Inflammatory macrophage treated with lipopolysaccharide for 1 hour (primary cell): ENCODE measurements at places on chromosomes 2 and 18.

DNA sequence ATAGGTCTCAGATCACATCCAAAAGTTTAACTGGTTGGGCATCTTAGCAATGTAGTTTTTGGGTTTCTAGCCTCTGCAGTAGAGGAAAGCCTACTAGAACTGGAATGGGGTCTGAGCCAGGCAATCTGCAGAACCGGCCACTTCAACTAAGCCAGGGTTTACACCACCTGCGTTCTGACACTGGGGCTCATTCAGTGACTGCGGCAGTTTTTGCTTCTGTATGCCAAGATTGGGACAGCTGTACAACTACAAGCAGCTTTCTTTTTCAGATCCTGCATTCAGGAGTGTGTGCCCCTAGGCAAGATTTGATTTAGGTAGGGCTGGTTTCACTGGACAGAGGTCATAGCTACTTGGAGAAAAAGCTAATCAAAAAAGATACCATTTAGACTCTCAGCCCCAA, 43.7 kb upstream of the IGFBP5 start:
- DNase-seq: no peak

- no peak for DNase-seq
These were observed 1569.7 kb upstream of the SLC39A10 start for GRCh38 chr2:194087089-194087958.

- DNase-seq: peak; percentile 71
These were observed 121.8 kb upstream of the SMAD7 start for GRCh38 chr18:49072524-49072934.

DNA sequence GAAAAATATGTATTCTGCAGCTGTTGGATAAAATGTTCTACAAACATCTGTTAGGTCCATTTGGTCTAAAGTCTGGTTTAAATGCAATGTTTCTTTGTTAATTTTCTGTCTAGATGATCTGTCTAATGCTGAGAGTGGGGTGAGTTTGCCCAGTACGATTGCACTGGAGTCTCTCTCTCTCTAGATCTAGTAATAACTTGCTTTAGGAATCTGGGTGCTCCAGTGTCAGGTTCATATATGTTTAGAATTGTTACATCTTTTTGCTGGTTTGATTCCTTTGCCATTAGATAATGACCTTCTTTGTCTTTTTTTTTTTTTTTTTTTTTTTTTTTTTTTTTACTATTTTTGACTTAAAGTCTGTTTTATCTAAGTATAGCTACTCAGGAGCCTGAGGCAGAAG, 10.4 kb downstream of the GCC2 start:
- no peak for DNase-seq

- DNase-seq: no peak
These were observed 146.4 kb upstream of the COPS8 start for GRCh38 chr2:236939271-236939670.

DNA sequence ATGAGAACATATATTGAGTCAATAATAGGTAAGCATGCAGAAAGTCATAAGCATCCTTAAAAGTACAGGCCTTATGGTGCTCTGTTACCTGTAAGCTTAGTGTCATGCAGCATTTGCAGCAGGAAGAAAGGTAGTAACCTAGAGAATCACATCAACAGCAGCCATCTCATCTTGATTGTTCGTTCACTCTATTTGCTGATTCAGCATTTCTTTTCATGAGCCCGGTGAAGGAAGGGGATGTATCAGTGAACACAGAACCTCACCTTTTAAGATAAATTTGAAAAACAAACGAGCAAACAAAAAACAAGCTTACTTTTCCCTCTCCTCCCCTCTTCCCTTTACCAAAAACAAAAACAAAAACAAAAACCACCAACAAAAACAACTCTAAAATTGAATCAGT, 89.9 kb downstream of the MIB1 start:
- no peak for DNase-seq

GRCh38 chr2:235570966-235571692, 77.3 kb downstream of the AGAP1 start:
- no peak for DNase-seq

- no peak for DNase-seq
These were observed 10.7 kb downstream of the PRPF40A start for GRCh38 chr2:152706477-152707021.

DNA sequence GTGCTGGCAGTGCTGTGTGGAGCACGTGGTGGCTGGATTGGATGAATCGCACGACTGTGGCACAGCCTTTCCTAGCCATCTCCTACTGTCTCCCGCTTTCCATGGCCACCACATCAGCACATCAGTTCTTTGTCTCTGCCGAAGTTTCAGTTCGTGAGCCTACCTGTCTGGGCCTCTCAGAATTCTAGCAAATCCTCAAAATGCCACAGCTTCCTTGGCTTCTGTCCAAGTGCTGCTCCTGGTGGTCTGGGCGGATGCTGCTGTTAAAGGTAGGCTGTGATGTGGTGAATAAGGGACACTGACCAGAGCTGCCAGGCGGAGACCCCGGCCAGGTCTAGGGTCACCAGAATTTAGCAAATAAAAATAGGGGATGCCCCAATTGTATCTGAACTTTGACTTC, 237.4 kb downstream of the LPIN1 start:
- no peak for DNase-seq

- no peak for DNase-seq
These were observed 23.0 kb downstream of the RTP5 start for GRCh38 chr2:241892299-241893137.

DNA sequence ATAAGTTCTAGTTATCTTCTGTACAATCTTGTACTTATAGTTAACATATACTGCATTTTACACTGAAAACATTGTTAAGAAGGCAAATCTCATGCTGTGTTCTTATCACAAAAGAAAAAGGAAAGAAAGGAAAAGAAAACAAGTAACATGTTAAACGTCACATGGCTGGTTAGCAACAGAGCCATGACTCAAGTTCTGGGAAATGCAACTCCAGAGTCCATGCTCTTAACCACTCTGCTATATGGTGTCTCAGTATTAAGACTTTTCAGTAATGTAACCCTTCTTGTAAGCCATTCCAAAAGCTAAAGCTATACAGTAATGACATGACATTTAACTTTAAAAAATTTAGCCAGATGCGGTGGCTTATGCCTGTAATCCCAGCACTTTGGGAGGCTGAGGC, 181.4 kb downstream of the BARD1 start:
- DNase-seq: no peak

DNA sequence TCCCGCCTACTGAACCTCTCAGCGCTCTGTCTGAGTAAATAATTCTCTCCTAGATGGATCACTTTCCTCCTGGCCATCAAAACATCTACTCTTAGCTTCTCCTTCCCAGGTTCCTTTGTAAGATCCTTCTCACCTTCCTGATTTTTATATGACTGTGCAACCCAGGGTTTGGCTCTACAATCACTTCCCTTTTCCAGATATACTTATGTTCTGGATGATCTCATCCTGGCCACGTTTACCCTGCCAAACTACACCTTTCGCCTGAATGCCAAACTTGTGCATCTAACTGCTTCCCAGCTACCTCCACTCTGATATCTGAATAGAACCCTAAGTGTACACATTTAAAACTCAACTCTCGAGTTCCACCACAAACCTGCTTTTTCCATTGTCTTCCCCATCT, 290.5 kb upstream of the REV1 start:
- DNase-seq: peak; percentile 23

DNA sequence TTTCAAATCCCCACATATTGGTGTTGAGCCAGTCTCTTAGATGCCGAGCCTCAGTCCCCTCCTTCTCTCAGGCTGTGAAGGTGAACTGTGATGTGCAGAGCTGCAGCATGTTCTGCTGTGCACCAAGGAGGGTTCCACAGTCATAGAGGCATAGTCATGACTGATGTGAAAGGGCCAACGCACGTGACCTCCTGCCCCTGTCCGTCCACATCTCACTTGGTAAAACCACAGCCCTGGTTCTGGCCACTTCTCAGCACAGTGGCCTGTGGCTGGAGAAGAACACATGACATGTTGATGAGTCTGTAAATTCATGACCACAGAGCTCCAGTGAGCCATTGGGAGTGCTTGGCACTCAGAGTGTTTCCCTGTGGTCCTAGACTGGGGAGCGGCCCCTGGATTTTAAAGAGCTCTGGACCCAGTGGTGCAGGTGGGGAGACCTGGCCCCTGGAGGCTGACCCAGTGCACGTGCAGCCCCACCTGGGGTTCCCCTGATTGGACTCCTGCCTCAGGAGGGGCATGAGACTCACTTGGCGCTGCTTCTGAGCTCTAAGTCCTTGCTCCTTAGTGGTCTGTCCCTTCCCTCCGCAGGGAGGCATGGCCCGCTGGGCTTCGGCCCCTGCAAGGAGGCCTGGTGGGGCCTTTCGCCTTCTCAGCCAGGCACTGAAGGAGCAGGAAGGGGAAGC, 25.3 kb downstream of the INPP4A start:
- no peak for DNase-seq

GRCh38 chr2:53510401-53510800, 257.2 kb upstream of the CHAC2 start:
- no peak for DNase-seq

DNA sequence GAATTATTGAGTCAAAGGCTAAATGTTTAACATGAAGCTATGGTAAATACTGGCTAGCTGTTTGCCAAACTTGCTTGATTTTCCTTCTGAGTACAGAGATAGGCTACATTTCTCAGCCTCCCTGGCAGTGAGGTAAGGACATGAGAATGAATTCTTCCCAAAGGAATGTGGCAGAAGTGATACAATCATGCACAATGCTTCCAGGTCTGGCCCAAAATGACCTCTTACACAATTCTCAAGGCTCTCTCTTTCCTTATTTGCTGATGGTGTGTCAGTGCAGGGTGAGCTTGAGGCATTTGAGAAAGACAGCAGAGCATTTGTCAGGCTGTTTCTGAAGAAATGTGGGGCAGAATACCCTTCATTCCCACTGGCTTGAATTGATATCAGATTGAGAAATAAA, 95.6 kb upstream of the NABP1 start:
- DNase-seq: no peak

DNA sequence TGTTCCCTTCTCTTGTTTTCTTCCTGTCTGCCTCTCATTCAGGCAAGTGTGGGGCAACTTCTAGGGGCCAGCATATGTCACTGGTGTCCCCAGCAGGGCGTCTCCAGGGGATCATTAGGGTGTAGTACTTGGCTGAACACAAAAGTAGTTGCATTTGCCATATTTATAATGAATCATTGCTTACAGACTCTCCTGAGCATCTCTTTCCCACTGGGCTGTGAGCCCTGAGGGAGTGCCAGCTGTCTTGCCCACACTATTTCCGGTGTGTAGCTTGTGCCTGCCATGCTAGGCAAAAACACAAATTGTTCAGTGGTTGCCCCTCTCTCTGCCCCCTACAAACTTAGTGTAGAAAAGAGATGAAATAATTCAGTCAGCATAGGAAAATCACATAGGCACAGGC, 40.8 kb upstream of the SCLY start:
- no peak for DNase-seq

GRCh38 chr18:48821251-48821590, 129.5 kb downstream of the SMAD7 start:
- DNase-seq: no peak

GRCh38 chr2:64492272-64492671, 31.9 kb upstream of the AFTPH start:
- no peak for DNase-seq

DNA sequence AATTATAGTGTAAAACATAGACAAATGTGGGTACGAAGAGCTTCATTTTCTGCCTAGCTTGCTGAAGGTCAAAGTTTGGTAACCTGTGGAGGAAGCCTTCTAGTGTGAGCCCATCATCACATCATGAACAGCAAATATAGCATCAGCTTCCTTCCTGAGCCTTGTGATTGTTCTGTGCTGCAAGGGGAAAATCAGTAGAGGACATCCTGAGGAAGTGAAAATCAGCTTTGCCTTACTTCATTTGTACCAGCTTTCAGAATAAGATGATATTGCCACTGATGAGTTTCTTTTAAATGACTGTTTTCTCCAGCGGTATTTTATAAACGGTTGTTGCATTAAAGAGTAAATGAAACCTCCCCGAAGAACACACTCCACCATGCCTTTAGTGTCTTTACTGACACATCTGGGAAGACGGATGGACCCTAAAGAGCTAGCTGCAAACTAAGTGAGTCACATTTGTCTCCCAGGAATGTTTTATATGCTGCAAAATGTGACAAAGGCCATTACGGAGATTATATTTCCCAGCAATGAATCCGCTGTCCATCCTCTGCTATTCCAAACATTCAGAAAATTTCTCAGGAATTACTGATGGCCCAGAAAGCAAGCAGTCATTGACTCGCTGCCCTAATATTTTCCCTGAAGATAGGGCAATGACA, 1272.8 kb downstream of the SUCLG1 start:
- no peak for DNase-seq

- peak; percentile 77 for DNase-seq
These were observed 2.8 kb upstream of the MXD1 start for GRCh38 chr2:69911985-69912563.

- DNase-seq: no peak
These were observed 80.9 kb downstream of the GALNT1 start for GRCh38 chr18:35662293-35663062.
